NCI-H774 (cell line): ENCODE measurements at places on chromosomes 7 and 10.

GRCh38 chr7:80197627-80198026, 63.0 kb downstream of the GNAI1 start:
- no peak for DNase-seq

- DNase-seq: no peak
Observed at GRCh38 chr7:75888464-75889222, 9.8 kb downstream of the RHBDD2 start.

DNA sequence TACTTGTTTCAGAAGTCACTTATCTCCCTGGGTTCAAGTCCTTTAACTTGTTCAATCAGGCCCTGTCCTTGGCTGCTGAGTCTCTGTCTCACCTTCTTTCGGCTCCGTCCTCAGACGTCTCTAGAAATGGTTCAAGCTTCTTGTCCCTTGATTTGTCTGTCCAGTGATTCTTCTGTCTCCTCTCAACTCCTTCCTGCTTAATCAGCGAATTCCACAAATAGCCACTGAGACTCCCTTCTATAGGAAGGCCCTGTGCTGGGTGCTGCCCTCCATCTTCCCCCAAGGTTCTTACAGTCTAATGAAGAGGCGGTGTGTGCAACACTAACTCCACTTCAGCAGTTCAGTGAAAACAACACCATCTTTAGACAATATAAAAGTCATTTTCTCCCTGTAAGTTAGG, 12.7 kb downstream of the FAM241B start:
- DNase-seq: no peak

DNA sequence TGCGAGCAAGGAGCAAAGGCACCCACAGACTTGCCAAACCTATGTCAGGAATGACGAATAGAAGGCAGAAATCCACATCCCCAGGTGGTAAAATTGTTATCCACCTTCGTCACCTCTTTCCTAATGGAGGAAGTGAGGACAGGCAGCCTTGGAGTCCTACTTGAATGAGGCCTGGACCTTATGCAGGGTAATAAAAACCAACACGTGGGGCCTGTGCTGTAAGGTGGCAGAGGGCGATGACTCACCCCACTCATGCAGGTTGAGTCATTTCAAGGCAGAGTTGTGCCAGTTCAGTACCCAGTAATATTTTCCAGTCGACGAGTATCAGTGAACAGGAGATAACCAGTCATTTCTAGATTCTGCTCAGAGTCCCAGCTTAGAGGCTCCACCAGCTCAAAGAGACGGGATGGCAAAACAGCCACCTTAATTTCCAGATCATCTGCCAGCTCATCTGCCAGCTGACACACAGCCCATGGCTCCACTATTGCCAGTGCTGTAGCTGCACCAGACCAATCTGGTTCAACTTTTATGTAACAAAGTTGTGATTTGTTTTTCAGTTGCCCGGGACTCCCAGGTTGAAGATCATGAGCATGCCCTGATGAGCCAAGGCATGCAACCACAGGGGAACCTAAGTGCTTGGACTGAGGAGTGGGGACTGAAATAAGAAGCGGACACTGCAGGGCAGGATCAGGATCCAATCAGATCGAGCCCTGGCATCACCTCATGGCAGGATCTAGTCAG, 176.2 kb upstream of the ITGB1 start:
- DNase-seq: no peak

- DNase-seq: no peak
Observed at GRCh38 chr7:157909370-157909769, 572.6 kb downstream of the DNAJB6 start.

DNA sequence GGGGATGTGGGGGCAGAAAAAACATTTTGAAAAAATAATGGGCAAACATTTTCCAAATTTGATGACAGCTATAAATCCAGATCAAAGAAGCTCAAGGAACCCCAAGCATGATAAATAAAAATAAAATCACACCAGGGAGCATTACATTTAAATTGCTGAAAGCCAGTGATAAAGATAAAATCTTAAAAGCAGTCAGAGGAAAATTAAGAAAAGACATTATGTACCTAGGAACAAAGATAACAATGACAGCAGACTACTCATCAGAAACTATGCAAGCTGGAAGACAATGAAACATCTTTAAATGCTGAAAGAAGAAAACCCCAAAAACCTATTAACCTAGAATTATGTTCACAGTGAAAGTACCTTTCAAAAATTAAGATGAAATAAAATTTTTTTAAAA, 23.3 kb downstream of the NEUROG3 start:
- DNase-seq: no peak

- DNase-seq: peak; percentile 47
Observed at GRCh38 chr7:16644636-16645592, 640 bp downstream of the ANKMY2 start.

DNA sequence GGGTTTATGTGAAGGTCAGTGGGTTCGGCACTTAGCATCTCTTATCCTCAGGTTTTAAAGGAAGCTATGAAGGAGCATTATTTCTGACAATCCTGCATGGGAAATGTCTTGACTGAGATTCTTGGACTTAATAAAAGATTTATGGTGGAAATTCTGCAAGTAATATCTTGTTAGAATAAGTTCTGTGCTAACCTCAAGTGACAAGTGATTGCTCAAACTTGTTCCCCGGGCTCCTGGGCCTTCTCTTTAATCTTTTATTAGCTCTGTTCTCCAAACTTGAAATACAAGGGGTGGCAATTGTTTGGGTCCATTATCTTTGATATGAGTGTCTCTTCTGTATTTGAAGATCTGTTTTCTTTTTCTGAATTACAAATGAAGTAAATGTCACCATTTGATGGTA, 140.6 kb upstream of the CTBP2 start:
- DNase-seq: no peak
